ENCODE measurements at places on chromosomes 16 and 17.

DNA sequence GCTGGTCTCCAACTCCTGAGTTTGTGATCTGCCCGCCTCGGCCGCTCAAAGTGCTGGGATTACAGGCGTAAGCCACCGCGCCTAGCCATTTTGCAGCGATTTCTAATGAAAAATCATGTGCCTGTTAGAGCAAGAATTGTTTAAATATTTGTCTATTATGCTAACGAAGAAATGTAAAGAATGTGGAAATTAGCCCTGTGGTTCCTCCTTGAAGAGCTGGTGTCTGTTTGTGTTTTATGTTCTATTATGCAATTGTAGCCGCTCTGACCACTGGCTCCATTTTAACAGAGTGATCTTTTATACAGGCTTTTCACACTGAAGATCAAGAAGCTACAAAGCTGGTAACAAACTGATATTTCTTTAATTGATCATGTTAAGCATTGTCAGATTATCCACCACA is 217.3 kb downstream of the USP22 start:
- DNase-seq: no peak

DNA sequence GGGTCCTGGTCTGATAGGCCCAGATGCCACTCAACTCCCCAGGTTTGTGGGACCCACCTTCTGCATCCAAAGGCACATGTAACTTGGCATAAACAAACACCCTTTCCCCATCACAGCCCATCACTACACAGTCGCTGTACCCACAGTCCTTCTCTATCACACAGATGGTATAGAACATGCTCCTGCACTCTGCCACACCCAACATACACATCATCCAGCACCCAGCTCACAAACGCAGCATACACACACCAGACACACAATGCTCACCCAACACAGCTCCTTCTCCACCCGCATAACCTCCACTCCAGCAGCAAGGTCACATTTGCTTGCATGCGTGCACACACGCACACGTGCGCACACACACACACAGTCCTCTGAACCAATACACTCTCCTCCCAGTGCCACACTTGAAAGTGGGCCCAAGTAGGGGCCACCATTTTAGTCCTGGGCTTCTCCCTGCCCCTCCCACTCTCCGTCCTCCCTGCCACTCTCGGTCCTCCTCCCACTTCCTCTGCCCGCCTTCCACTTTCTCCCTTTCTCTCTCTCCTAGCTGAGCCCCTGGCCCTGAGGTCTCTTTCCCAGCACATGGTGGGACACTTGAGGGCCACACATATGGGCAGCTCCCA is 8.5 kb upstream of the TMEM92 start:
- peak; percentile 5 for DNase-seq

DNA sequence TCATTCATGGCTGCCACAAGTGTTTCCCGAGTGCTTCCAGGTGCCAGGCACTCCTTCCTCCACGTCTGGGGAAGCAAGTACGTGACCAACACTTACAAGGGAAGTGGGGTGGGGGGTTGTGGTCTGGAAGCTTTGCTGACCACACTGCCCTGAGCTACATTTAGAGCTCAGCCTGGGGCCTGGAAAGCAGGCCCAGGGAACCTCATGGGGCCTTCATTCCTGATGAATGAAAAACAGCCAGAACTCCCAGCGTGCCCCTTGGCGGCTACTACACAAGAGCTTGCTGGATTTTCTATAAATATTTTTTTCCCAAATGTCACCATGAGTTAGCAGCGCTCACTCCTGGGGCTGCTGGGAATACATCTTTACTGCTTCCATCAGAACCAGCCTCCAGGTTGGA is 73.3 kb downstream of the ABCC12 start:
- DNase-seq: peak; percentile 65

- DNase-seq: no peak
Observed at GRCh38 chr16:84511831-84512230, 7.4 kb upstream of the MEAK7 start.

DNA sequence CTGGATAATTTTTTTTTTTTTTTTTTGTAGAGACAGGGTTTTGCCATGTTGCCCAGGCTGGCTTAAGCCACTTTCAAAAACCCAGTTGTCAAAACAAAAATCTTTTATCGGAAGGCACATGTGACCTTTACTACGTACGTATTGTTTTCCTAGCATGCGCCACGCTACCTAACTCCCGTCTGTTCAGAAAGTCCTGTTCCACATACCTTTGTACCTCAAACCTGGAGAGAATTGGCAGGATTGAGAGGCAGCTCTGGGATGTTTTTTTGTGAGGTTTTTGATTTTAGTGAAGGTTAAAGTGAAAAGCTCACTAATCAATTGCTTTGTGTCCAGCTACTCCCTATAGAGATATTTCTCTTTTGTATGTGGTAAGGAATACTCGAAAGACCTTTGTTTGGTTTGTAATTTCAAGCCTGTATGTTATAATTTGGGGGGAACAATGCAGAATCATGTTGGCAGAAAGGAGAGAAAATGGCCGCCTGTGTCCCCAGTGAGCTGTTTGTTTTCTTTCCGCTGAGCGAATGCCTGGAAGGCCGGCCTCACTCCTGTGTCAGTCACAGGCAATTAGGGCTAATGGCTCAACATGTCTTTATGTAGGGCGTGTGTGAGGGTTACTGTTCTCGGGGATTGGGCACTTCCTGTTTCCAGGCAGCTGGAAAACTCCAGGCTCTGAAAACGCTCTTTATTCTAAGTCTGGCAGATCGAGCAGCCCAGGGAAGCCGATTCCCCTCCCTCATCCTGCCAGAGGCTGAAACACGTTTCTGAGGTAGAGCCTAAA is 60.8 kb upstream of the CLEC18A start:
- DNase-seq: peak; percentile 73

DNA sequence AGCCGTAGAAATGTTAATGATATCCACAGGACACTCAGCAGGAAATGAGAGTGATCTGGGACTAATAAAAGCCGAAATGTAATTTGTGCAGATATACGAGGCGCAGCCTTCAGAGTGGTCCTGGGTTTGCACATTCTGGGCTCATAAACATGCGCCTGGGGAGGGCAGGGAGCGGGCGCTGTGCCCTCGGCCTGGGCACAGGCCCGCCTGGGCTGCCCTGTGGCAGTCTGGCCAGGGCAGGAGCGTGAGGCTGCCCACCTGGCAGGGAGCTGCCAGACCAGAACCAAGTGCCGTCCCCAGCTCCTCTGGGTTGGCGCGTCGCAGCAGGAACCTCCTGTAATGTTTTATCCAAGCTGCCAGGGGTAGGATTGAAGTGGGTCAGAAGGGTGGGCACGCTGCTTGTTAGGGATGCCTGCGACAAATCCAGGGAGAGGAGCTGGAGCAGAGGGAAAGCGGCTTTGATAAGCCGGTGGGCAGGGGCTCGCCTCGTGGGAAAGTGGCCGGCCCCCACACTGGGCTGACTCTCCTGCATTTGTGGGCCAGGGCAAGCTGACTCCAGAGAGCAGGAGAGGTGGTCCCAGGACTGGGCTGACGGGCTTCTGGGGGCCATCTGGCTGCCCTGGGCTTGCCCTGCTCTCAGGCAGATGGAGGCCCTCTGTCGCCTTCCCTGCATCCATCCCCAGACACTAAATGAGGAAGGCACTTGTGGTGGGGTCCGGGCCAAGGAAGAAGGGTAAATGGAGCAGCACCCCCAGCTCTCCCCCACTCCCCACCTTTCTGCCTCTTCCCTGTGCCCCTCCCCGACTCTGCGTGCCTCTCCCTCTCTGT is 45.9 kb downstream of the SREBF1 start:
- no peak for DNase-seq
